ENCODE measurements at places on chromosomes 4 and X.

DNA sequence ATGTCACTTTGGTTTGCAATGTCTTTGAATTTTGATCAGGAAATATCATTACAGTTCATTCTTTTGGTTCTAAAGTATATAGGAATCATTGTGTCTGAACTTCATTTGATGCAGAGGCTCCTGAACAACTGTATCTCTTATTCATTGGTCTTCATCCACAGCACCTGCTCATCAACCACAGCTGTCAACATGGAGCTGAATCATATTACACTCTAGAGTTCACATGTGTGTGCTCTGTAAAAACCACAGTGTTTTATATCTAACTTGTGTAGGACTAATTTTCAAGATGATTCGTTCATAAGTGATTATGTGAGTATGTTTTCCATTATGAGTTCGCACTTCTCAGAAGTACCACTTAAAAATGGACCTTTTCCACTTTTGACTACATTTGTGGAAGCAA, 643.3 kb upstream of the FAM241A start:
- DNase-seq = no peak

DNA sequence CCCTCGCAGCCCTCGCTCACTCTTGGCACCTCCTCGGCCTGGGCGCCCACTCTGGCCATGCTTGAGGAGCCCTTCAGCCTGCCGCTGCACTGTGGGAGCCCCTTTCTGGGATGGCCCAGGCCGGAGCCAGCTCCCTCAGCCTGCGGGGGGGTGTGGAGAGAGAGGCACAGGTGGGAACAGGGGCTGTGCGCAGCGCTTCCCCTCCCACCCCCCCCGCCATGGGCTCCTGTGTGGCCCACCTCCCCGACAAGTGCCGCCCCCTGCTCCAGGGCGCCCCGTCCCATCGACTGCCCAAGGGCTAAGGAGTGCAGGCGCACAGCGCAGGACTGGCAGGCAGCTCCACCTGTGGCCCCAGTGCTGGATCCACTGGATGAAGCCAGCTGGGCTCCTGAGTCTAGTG, 220.2 kb downstream of the STPG2 start:
- no peak for DNase-seq

DNA sequence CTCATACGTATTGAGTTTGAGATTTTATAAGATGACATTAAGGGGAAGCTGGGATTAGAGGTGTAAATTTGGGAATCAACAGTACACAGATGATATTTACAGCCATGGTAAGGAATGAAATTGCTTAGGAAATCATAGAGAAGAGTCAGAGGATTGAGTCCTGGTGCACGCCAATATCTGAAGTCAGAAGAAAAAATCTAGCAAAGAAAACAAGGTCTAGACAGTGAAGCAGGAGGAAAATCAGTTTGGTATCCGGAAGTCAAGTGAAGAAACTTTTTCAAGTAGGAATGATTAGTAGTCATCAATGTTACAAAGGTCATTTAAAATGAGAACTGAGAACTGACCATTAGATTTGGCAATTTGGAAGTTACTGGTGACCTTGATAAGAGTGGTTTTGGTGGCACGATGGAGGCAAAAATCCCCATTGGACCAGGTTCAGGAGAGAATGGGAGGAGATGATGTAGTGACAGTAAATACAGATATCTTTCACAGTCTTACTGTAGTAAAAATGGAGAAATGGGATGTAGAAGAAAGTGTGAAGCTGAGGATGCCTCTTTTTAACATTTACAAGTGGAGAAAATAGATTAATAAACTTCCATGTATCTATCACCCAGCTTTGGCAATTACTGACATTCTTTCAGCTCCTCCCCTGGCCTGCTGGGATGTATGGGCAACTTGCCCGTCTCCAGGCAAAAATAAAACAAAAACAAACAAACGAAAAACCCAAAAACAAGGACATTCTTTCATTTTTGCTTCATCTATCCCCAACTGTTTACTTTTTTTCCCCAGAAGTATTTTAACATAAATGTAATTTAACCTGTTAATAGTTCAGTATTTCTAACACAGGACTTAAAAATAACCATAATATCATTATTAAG, 11.4 kb upstream of the GPR34 start:
- no peak for DNase-seq

- DNase-seq = no peak
Measured at GRCh38 chr4:14596028-14596427, 406.3 kb upstream of the CPEB2 start.

GRCh38 chr4:28557755-28558154, 1697.1 kb downstream of the STIM2 start:
- no peak for DNase-seq

DNA sequence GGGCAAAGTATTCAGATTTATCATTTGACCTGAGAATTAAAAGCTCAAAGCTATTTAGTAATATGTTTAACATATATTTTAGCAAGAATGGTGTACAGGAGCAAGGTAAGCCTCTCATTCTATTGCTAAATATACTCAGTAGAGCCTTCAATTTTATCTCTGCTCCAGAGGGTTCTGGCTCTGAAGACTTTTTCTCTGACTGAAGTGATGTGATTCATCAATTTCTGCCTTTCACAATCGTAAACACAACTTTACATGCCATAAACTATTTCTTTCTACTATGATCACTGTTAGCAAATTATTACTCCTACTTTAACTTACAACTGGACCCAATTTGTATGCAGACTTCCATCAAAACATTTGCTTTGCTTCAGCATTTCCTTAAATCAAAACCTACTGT, 315.0 kb upstream of the NDST4 start:
- no peak for DNase-seq

GRCh38 chr4:6852582-6852981, 57.0 kb upstream of the TBC1D14 start:
- DNase-seq = peak; percentile 86

- DNase-seq = peak; percentile 35
Measured at GRCh38 chr4:25223802-25224375, 9.9 kb upstream of the PI4K2B start.

GRCh38 chrX:44842550-44843317, 1.1 kb upstream of the DUSP21 start:
- no peak for DNase-seq

DNA sequence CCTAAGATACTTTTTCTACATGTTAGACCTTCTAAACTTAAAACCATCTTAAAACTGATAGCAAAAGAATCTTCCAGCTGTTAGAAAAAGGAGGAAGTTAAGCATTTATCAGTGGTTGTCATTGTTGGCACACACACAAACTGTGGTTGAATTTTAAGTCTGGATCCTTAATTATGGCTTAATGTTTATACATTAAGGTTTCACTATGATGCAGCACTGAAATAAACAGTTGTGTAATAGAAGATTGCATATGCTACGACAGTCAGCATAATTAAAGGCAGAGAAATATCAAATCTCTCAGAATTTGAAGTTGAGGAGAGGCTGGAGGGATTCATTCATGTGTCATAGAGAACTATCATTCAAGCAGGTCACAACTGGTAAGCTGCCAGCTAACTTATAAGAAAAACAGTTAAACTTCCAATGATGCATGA, 32.3 kb downstream of the ADGRA3 start:
- DNase-seq = no peak

DNA sequence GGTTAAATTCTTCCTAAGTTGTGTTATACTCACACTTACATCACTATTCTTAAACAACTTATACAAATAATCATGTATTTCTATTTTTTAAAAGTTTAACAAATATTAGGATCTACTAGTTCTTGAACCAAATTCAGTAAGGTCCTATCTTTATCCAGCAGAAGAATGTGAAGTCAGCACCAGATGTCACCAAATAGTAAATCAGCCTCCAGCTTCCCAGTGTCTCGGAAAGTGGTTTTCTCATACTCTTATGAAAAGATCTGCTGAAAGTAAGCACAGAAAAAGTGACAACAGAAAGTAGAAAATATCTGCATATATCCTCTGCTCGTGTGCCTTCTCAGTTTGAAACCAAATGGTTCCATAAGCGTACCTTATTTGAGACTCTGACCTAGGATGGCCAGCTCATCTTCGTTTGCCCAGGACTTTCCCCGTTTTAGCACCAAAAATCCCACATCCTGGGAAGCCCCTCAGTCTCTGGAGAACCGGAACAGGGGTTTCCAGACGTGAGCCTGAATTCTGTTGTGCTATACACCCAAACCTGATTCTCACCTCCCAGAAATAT, 98.0 kb upstream of the DCLK2 start:
- DNase-seq = no peak

DNA sequence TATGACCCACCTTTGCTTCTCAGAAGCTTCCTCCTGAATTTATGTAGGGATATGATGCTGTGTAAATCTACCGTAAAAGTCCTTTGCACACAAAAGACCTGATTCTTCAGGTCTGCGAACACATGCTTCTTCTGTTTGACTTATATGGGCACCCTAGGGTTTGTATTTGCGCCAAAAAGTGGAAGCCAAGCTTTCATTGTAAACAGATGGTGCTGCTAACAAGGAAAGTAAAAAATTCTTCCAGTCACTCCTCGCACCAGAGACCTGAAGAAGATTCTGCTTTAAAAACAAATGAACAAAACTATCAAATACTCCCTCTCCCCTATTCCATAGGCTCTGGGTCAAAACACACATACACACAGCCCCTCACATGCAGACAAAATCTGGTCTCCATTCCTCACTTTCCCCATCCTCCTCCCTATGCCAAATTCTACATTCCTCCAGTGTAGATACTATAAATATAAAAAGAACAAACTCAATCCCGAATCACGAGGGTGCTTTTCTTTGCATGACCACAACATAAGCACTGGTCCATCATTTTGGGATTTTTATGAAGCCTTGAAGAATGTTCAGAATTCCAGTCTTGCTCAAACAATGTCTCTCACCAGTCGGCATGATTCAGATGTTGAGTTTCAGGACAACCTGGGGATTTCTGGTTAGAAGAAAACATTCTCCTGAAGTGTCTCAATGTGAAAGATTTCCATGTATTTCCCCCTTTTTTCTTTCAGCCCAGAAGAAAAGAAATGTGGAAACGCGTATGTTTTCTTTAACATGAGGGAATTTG, 125.1 kb downstream of the PALLD start:
- DNase-seq = no peak

- no peak for DNase-seq
Measured at GRCh38 chr4:180521181-180521580, 1722.0 kb upstream of the TENM3 start.

GRCh38 chr4:5157791-5158770, 106.8 kb downstream of the STK32B start:
- DNase-seq = no peak

- no peak for DNase-seq
Measured at GRCh38 chrX:24235084-24235710, 78.7 kb downstream of the SUPT20HL2 start.

- no peak for DNase-seq
Measured at GRCh38 chrX:2320580-2321327, 180.0 kb downstream of the DHRSX start.

DNA sequence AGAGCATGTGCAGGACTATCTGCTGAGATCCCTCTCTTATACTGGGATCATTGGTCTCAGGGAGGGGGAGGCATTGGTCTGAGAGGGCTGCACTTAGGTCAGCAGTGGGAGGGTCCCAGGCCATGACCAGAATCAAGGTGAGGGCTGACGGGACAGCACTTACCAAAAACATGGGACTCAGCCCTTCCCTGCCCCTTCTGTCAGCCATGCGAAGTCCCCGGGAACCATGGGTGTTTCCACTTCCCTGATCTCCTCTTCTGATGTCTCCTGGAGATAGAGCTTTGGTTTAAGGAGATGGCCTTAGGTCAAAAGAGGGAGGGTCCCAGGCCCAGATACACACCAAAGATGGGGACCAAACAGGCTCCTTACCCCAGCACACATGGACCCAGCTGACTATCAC, 12.9 kb upstream of the HSFX1 start:
- DNase-seq = no peak

DNA sequence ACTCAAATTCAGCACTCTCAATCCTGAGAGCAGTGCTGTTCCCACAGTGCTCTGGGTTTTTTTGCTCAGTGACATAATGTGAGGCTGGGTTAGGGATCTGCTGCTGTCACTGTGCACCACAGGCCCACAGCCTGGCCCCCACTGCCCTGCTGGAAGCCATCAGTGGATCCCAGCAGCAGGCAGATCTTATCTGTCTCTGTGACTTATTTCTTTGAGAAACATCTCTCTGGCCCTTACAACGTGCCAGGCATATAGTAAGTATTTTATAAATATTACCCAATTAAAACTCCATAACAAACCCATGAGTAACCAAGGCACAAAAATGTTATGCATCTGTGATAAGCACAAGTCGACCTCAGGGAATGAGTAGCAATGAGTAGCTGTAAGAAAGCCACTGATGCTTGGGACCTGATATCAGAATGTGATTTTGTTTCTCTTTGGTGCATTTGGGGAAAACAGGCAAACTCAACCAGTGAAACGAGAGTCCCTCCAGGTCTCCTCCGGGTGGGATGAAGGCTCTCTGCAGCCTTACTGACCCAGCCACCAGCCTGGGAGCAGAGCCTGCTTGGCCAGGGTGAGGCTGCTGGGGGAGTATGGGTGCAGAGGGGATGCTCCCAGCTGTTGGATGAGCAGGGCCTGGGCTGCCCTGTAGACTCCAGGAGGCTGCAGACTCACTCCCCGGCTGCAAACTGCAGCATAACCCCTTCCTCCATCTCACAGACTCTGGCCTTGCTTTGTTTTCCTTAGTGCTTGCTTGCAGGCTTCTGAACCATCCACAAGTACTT, 172.7 kb upstream of the LNX1 start:
- no peak for DNase-seq

- no peak for DNase-seq
Measured at GRCh38 chr4:82421796-82422560, 8.3 kb downstream of the HNRNPDL start.

GRCh38 chr4:150089732-150090131, 11.5 kb downstream of the DCLK2 start:
- no peak for DNase-seq

GRCh38 chrX:128800138-128800537, 723.2 kb downstream of the SMARCA1 start:
- DNase-seq = peak; percentile 0

- DNase-seq = no peak
Measured at GRCh38 chrX:44060221-44060620, 87.0 kb upstream of the NDP start.

GRCh38 chr4:155001251-155001650, 207.2 kb upstream of the NPY2R start:
- no peak for DNase-seq

DNA sequence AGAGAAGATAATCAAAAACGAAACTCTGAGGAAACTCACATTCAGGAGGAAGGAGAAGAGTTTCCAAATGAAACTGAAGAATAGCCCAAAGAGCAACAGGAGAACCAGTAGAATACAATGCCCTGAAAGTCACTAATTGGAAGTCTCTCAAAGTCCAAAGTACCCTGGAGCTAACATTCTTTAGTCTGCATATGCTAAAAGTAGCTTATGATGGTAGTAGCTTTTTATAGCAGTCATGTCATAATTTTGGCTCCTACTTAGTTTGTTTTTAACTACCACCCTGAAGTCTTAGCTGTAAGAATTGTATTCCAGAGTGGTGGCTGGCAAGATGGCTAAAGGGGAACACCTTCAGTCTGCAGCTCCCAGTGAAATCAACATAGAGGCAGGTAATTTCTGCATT, 100.3 kb upstream of the FGF16 start:
- DNase-seq = no peak

GRCh38 chrX:47629419-47630200, at the start of gene CFP:
TSS of gene CFP (minus strand) at chrX:47629930. CDS start at chrX:47629844, 86 bp downstream.
- no peak for DNase-seq
